ENCODE measurements at places on chromosomes 6 and 20.

DNA sequence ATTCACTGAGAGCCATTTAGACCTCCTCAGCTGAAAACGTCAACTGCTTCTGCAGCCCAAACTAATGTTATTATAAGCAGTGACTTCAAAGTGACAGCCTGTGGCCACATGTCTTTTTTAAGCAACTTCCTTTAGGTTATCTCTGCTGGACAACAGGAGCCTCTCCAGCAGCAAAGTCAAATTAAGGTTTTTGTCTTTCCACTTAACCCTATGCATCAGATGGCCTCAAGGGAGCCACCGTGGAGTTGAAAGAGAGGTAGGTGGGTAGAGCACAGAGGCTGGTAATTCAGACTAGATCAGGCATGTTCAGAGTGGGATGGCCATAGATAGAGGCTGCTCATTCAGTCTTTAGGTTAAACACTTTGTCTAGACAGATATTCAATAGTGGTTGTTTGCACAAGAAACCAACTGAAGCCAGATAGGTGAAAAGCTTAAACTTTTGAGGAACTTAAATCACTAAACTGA, 300.6 kb upstream of the ECI2 start:
- DNase-seq: no peak

- DNase-seq: no peak
Observed at GRCh38 chr6:12246900-12247299, 43.3 kb upstream of the EDN1 start.

- DNase-seq: no peak
Observed at GRCh38 chr6:118617417-118617816, 34.0 kb downstream of the CEP85L start.

- DNase-seq: no peak
Observed at GRCh38 chr6:15303162-15303919, 57.5 kb downstream of the JARID2 start.

DNA sequence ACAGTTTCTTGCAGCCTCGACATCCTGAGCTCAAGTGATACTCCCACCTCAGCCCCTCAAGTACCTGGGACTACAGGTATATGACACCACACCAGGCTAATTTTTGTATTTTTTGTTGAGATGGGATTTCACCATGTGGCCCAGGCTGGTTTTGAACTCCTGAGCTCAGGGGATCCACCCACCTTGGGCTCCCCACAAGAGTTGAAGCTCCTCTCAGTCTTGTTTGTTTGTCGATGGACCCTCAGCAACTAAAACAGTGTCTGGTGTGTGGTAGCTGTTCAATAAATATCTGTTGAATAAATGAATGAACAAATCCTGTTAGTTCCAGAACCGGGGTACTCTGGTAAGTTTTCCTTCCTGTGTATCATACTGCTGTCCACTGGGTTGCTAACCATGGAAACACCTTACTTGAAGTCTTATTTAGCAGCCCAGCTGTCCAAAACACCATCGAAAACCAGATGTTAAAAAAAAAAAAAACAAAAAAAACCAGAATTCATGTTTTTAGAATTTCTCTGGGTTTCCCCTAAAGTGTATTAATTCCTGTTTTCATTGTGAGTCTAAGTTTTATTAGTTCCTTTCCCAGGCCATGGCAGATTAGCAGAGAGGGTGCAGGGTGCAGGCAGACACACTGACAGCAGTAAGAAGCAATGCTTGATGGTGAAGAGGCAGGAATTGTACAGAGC, 7.8 kb upstream of the EZR start:
- DNase-seq: no peak

GRCh38 chr6:47740714-47741113, 41.1 kb upstream of the OPN5 start:
- DNase-seq: no peak

- no peak for DNase-seq
Observed at GRCh38 chr6:142953373-142954273, 8.6 kb upstream of the HIVEP2 start.

DNA sequence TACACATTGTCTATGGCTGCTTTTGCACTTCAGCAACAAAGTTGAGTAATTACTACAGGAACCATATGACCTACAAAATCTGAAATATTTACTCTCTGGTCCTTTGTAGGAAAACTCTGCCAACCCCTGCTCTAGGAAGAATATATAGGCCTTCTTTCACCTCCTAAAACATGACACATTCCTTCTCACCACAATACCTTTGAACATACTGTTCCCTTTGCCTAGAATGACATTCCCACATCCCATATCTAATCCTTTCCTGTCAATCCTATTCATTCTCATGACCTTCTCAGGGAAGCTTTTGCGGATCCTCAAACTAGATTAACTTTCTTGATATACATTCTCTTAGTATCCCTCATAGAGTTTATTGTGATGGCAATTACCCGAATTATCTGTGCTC, 18.0 kb upstream of the NCOA6 start:
- DNase-seq: no peak

- DNase-seq: no peak
Observed at GRCh38 chr20:62190639-62191411, 8.0 kb downstream of the MTG2 start.

- DNase-seq: no peak
Observed at GRCh38 chr6:151475653-151476523, 17.9 kb upstream of the CCDC170 start.

DNA sequence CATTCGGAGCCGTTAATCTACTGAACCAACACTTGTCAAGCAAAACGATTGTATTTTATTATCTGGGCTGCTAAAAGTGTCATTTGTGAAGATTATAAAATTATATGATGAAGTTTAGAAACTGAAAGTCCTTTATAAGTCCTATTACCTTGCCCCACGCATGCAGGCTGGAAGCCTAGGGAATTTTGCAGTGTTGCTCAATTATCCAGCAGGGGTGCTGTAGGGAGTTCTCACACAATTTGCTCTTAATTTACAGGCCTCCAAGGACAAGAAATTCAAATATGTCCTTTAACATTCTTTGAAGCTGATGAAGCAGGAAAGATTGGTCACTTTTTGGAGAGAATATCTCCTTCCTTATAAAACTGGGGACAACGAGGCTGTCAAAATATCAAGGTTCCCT, 368.9 kb downstream of the LMBRD1 start:
- no peak for DNase-seq

DNA sequence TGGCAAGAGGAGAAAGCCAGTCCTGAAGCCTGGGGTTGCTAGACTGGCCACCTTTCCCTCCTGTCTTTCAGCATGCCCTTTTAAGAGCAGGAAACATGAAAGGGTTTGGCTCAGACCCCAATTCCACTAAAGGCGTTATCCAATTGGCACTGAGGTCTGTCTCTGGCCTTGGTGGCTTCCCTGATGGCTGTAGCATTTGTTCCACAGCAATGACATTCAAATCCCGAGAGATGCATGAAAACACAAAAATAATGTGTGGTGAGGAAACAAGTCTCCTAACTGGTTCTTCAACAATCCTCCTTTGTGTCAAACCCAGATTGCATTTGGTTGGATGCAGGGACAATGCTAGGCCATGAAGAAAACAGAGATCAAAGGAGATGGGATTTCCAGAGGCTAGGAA, 56.5 kb upstream of the ADTRP start:
- DNase-seq: no peak

DNA sequence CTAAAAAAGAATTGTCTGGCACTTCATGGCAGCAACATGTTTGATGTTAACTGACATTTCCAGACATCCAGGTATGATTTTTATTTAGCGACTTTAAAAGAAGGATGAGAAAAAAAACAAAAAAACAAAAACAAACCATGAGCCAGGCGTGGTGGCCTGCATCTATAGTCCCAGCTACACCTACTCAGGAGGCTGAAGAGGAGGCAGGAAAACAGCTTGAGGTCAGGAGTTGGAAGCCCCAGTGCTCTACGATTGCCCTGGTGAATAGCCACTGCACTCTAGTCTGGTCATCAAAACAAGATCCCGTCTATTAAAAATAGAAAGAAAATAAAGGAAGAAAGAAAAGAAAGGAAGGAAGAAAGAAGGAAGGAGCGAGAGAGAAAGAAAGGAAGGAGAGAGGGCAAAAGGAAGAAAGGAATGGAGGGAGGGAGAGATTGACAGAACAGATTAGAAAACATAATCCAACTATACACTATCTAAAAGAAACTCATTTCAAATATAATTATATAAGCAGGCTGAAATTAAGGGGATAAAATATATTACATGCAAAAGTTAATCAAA, 141.6 kb downstream of the TRIM27 start:
- no peak for DNase-seq

DNA sequence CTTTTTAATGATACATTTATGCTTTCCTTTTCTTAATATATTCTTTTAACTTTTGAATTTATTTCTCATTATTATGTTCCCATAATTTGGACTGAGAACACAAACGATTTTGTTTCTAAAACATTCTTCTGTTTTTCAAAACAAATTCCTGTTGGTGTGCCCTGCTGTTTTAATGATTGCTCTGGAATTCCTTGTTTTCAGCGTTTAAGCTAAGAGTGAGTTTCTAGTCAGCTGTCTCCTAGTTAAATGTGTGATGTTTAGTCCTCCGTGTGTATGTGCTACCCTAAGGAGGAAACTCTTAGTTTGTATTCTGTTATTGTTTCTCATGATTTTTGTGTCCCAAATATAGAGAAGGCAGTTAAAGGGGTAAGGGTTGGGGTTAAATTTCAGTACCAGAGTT, 306.1 kb upstream of the RGS17 start:
- no peak for DNase-seq

DNA sequence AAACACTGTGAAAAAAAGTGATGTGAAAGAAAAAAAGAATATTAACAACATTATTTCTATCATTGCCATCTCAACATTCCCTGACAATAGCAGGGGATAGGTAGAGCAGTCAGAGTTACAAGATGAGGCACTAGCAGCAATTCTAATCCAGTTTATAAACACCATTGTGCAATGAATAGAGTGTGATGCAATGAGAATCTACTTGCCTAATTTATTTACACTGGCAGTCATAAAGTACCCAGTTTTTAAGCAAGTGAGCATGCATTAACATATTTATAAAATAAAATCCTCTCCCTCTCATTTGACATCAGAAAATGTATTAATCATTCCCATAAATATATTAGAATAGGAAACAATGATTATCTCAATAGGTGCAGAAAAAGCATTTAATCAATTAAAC, 2.5 kb upstream of the MANEA start:
- DNase-seq: no peak

GRCh38 chr6:129297592-129297991, 412.4 kb downstream of the ARHGAP18 start:
- no peak for DNase-seq

GRCh38 chr20:24842918-24843715, 106.0 kb upstream of the CST7 start:
- DNase-seq: no peak

DNA sequence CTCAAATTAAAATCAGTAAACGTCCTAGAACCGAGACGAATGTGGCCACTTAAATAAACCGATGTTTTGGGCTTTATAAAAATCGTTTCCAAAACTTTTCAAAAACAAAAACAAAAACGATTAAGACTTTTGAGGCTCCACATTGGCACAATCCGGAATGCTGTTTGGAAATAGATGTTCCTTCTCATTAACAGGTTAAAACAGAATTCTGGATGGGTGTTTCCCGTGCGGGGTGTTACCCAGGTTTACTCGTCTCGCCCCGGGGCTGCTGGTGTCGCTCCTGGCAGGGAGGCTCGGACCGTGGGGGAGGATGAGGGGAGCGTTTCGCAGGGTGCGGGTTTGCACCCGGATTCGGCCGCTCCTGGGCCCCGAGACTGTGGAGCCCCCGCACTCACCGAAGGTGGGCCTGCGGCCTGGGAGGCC, 1.2 kb downstream of the GATA5 start:
- no peak for DNase-seq
